Stimulated activated CD4-positive, alpha-beta T cell treated with anti-CD3 and anti-CD28 coated beads, Interleukin-1b, Interleukin-23, amount 100 ng/mL, for 4 hours (primary cell): ENCODE measurements at places on chromosomes 4 and X.

DNA sequence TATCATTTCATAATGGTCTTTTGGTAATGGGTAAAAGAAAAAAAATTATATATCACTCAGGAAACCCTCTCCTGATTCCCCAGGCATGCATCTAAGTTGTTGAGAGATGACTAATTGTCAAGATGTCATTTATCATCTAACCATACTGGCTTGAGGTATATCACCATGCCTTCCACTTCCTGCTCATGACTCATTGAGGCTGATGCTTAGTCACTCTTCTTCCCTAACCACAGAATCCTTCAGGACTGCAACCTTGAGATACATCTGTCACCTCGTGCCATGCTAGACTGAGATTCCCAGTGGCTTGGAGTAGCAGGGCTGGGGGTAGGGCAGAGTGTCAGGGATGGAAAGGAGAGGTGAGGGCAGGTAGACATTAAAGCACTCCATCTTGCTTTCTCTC lies 782.5 kb upstream of the INTU start:
- no peak for DNase-seq

DNA sequence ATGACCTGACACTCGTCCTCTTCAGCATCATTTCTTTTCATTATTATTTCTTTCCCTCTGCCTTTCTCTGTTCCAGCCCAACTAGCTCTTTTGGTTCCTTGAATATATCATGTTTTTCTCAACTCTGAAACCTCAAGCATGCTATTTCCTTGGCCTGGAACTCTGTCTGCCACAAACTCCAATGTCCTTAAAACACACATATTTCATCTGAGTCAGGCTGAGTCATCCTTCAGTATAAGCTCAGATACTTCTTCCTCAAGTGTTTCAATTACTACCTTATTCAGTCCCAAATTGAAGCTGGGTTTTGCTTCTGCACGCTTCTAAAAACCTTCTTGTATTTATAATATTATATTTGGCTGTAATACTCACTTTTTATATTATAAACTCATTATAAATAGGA lies 424.2 kb downstream of the PDGFC start:
- DNase-seq: no peak

GRCh38 chr4:38572793-38573192 lies 91.2 kb upstream of the KLF3 start:
- no peak for DNase-seq

DNA sequence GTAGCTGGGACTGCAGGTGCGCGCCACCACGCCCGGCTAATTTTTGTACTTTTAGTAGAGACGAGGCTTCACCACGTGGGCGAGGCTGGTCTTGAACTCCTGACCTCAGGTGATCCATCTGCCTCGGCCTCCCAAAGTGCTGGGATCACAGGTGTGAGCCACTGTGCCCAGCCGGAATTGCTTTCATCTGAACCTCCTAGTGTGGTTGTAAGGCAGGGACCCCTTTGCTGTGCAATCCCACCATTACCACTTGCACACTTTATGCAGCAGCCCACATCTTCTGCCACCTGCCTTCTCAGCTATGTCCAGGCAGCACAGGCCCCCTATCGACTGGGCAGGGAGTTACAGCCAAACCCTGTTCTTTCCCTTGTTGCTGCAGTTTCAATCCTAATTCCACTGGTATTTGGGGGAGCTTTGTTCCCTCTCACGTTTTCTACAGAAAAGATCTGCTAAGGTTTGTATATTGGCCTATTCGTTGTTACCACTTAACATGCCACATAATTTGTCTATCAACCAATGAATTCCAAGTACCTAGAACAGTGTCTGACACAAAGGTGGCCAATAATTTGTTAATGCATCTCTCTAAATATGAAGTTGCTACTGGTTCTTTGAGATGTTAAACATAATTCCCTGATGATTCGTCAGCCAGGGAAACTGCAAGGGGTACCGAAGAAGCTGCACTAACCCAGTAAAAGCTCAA lies 6.5 kb downstream of the RPL39 start:
- no peak for DNase-seq

DNA sequence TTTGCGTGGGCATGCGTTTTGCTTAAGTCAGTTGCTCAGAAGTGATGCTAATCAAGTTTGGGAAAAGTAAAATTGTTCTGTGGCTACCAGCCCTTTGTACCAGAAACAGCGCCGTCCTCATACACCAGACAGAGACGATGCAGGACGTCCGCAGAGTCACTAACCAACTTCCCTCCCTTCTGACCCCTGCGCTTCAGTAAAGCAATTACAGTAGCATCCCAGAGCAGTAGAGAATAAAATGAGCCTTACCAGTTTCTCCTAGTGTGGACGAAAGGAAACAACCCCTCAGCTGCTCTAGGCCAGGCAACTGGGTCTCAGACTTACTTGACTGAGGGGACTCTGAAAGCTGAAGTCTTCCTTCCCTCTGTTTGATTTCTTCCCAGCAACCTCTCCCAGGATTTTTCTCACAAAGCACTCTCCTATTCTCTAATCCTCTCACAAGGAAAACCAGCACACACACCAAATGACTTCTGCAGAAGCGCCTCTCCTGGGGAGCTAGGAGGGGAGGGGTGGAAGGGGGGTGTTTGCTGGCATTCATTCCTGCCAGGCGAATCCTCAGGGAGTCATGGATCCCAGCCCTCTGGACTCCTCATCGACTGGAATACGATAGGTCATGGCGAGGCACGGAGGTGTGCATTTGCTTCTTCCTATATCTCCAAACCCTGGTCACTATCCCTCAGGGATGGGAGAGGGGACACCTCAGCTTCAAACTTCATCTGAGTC lies 56.0 kb upstream of the MID1 start:
- no peak for DNase-seq

GRCh38 chr4:45078201-45078600 lies 351.8 kb upstream of the GNPDA2 start:
- no peak for DNase-seq

DNA sequence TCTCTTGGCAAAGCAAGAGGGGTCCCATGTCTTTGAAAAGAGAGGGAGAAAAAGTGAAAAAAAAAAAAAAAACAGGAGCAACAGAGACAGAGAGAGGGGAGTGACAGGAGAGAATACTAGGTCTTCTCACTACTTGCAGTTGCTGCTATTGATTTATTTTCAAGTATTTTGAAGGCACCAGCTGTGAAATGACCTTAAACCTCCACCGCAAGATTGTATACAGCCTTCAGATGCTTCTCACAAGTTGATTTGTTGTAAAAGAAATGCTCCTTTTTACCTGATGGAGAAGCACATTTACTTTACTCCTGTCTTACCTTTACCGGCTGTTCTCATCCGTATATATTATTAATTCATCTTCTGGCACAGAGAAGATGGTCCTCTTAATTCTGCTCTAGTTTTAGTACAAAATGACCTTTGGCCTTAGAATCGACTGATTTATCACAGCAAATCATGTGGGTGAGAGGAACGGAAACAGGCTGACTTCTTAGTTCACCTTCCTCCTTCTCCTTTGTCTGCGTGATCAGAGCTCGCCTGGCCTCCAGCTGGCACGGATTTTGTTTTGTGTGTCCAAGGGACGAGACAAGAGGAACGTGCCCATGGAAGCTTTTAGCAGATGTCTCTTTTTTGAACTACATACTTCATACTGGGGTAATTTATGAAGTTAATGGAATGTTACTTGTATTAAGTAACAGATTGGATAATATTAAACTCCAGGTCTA lies 82.4 kb upstream of the PACRGL start:
- no peak for DNase-seq

DNA sequence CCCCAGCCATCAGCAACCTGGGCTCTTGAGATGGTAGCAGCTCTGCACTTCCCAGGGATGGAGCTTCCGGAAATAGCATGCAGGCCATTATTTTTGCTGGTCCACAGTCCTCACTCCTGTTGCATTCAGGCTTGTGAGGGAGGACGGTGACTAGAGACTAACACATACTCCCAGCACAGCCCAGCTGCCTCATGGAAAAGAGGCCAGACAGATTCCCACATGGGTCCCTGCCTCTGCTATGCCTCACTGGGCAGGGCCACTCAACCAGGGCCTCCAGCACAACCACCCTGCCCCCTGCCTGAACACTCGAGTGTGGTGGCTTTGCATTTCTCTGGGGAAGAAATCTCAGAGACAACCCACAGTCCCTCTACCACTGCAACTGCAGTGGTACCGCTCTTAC lies 1195.1 kb downstream of the PCDH18 start:
- DNase-seq: no peak

GRCh38 chr4:150852216-150852615 lies 162.9 kb downstream of the LRBA start:
- no peak for DNase-seq

GRCh38 chr4:113603911-113604310 lies 157.6 kb downstream of the CAMK2D start:
- no peak for DNase-seq

DNA sequence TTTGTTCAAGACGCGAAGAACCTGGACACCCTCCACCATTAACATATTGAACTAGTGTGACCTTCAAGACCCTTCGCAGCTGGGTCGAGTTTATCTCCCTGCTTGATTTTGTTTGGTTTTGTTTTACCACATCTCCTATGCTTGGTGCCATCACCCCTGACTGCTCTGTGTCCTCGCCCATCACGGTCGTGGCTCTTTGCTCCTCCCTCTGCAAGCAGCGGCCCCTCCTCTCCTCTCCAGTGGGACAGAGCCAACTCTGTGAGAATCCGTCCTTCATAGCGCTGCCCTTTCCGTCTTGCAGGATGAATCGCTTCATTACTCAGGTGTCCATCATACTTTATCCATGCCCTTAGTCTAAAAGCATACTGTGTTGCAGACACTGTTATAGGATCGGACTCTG lies 9.1 kb upstream of the FAM149A start:
- no peak for DNase-seq

DNA sequence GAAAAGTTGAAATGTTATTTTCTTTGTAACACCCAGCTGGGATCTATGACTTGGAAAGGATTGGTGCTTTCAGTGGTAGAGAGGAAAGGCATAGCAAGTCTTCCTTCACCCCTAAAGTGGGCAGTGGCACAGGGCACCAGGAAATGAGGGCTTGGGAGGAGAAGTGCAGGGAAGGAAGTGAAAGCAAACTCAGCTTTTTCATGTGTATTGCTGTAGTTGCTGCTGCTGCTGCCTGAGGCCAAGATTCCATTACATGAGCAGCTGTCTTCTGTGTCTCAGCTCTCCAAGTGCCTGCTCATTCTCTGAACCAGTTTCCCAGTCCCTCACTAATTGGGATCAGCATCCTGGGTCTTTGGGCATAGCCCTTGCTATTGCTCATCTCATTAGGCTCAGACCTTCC lies 2.6 kb downstream of the HCCS start:
- DNase-seq: no peak

- no peak for DNase-seq
Observed at GRCh38 chr4:136371231-136371630, 1161.1 kb downstream of the PCDH18 start.

DNA sequence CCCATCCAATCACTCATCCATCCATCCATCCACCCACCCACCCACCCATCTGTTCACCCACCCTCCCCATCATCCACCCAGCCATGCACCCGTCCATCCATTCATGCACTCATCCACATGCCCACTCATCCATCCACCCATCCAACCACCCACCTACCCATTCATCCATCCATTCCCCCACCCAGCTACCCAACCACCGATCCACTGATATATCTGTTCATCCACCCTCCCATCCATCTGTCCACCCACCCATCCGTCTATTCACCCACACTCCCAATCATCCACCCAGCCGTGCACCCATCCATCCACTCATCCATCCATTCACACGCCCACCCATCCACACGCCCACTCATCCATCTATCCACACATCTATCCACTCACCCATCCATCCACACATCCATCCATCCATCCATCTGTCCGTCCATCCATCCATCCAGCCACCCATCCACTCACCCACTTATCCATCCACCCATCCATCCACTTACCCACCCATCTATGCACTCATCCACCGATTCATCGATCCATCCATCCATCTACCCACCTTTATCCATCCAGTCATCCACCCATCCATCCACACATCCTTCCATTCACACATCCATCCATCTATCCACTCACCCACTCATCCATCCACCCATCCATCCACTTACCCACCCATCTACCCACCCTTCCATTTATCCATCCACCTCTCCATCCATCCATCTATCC lies 28.4 kb downstream of the ASMTL start:
- DNase-seq: no peak

- DNase-seq: no peak
Observed at GRCh38 chrX:20374900-20375438, 108.3 kb upstream of the RPS6KA3 start.

DNA sequence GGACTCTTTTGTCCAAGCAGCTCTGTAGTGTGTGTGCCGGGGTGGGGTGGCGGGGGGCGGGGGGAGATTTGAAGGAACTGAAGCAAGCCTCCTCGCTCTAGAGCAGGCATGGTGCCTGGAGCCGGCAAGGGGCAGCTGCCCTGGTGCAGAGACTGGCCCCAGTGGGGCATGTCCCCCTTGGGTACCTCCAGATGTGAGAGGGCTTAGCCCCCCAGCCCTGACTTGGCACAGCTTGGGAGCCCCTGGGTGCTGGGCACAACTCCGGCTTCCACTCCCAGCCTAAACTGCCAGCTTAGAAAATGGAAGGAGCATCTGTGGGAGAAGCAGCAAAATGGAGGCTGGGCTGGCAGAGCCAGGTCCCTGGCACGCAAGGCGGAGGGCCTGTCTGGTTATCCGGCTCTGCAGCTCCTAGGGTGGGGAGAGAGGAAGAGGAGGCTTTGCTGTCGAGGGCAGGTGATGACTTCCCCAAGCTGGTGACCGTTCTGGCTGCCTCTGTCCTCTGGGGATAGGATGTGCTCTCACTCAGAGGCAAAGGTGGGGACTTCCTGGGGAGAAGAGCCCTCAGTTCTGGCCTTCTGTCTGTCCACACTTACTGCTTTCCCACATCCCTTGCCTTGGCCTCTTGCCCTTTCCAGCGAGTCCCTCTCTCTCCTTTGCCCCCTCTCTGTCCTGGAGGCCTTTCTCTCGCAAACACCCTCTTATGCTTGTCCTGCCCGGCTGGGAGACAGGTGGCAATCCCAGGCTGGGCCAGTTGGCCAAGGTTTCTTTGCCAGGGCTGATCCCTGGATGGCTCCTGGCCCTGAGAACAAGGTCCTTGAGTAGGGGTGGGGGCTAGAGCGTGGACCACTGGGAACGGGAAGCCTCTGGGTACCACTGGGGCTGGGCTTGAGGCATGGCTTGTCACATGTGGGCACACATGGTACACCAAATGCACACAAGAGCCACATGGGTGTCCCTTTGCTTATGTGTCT lies 2.0 kb downstream of the DLG3 start:
- DNase-seq: no peak

GRCh38 chr4:76601791-76602190 lies 166.8 kb downstream of the SHROOM3 start:
- no peak for DNase-seq

- no peak for DNase-seq
Observed at GRCh38 chr4:72136429-72136828, 104.6 kb downstream of the NPFFR2 start.

DNA sequence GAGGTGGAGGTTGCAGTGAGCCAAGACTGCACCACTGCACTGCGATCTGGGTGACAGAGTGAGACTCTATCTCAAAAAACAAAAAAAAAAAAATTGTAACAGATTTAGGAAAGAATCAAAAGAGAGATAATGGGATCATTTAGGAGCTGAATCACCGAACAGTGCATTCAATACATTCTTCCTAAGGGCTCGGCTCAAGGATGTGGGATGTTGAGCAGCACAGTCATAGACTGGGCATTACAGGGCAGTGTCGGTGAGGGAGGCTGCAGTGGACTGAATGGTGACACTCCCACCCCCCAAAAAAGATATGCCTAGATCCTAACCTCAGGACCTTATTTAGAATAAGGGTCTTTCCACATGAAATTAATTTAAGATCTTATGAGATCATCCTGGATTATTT lies 70.0 kb downstream of the EVC2 start:
- no peak for DNase-seq
